ENCODE measurements at places on chromosomes 4 and X.

DNA sequence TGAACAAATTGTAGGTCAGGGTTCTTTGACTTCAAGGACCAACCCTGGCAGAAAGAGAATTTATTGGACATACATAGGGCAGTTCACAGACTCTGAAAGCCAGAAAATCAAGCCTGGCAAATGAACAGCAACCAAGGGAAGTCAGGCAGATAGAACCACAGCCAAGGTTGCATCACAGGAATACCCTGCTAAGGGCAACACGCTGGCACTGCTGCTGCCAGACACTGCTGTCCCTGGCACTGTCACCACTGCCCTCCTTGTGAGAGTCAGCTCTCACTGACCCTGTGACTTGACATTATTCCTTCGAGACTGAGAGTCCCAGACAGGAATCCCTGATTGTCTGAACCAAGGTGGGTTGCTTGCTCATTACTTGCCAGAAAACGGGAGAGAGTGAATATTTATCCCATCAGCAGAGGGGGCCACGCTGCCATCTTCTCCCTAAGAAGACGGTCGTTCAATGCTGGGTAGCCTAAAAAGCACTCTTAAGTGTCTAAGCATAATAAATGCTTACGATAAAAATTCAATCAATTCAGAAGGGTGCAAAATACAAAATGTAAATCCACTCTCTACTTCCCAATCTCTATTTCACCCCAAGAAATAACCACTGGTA lies 23.2 kb upstream of the PTTG2 start:
- DNase-seq = no peak

- DNase-seq = no peak
Measured at GRCh38 chr4:74933562-74934015, 673 bp downstream of the PARM1 start.

- DNase-seq = no peak
Measured at GRCh38 chr4:4606321-4606720, 64.5 kb upstream of the STX18 start.

GRCh38 chr4:52311464-52312125 lies 260.5 kb downstream of the SPATA18 start:
- no peak for DNase-seq

GRCh38 chr4:41427931-41428600 lies 109.9 kb upstream of the LIMCH1 start:
- DNase-seq = no peak

DNA sequence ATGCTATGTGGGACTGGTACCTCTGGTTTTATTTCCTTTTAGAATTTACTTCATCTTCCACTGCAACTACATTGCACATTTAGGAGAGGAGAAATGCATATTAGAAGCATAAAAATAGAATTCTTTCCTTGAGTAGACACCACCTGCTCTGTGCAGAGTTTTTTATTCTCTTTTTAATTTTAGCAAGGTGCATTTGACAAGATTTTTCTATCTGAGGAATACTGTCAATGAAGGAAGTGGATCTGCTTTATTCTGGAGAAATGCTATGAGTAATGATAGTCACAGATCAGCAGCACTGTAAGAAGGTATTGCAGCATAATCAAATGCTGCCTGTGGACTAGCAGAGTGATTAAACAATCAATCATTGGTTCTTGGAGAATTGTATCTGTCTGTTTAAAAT lies 1038.3 kb downstream of the RAPGEF2 start:
- DNase-seq = no peak

DNA sequence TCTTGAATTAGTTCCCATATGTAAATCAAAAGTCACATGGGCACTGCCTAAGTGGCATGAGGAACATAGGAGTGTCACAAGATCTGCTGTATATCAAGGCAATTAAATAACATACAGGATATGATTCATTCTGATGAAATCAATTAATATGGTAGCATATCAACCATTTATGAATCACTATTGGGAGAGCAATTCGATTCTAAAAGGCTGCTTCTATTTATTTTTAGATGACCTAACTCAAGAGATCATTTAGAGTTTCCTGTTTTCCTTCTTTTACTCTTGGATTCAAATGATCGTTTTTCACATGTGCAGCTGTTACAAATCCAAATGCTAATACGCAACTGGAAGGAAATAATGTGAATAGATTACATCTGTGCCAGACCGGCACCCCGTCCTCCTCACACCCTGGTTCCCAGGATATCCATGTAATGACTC lies 81.9 kb downstream of the HCCS start:
- no peak for DNase-seq

DNA sequence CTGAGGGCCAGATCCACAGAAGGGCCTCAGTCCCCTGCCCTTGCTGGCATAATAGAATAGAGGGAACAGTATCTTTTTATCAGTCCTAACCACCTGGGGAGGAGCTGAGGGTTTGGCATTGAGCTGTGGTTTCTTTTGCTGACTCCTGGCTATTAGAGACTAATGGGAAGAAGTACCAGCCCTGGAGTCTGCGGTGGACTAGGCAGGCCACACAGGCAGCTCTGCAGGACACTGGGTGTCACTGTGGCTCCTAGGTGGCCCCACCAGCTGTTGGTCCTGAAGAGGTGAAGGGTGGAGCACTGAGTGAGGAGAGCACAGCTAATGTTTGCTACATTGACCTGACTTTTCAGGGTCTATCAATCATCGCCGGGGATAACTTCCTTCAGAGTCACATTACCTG lies 52.8 kb upstream of the GPC4 start:
- DNase-seq = no peak

- DNase-seq = no peak
Measured at GRCh38 chr4:90186229-90186628, 59.0 kb downstream of the CCSER1 start.

DNA sequence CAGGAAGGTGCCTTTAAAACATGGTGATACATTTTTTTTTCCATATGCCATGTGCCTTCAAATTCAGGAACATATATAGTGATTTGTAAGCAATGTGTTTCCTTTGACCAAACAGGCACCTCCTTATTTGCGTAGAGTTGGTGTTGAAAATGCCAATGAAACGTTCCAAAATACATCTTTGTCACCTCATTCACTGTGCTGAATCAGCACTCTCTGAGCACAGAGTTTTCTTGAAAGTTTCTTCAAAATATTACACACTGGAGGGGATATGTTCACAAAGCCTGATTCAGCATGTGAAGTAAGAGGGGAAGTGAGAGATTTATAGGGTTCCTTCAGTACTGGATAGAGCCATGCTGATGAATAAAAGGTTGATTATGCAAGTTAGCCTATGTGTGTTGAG lies 85.7 kb upstream of the PRR32 start:
- no peak for DNase-seq

Measured in stimulated activated CD8-positive, alpha-beta memory T cell treated with anti-CD3 and anti-CD28 coated beads, Interleukin-4, amount 100 ng/mL, for 1 hour (primary cell).